ENCODE measurements at places on chromosomes 4 and X. TPM values are rescaled to one million over a fixed set of nuclear protein-coding genes. Genes with fewer than 3 reads are reported as not detected.

- no peak for DNase-seq
Measured at GRCh38 chr4:83852085-83852451, 316.2 kb downstream of the GPAT3 start.

DNA sequence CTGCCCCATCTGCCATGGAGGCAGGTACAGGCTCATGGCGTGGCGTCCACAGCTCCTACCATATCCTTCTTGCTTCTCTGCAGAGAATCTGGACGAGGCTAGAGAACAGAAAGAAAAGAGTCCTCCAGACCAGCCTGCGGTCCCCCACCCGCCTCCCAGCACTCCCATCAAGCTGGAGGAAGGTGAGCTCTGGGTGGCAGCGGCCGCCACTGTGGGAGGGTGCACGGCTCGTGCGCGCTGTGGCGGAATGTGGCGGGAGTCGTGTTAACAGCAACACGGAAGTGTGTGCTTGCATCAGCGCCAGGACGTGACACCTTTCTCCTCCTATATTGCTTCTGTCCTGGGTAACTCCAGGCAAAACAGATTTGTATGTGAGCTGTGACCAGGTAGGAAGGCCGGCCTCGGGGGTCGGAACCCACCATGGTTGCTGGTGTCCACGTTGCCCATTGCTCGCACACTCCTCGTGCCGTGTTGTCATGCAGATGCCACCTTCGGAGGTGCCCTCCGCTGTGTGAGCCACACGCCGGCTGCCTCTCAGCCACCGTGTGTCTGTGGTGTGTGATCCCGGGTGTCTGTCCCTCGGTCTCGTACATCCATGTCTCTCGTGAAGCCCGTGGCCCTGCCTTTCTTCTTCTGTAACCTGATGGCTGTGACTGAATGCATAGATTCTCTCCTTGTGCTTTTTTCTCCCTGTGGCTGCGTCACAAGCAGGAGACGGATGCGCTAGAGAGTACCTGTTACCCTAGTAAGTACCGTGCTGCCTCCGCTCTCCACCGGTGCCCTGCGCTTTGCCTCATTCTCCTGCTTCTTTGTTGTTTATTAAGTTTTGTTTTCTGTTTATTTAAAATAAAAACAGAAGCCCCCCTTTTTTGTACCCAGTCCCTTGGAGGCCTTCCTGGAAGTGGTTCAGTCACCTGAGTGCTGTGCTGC lies 37.0 kb downstream of the NOP14 start:
- DNase-seq = no peak

DNA sequence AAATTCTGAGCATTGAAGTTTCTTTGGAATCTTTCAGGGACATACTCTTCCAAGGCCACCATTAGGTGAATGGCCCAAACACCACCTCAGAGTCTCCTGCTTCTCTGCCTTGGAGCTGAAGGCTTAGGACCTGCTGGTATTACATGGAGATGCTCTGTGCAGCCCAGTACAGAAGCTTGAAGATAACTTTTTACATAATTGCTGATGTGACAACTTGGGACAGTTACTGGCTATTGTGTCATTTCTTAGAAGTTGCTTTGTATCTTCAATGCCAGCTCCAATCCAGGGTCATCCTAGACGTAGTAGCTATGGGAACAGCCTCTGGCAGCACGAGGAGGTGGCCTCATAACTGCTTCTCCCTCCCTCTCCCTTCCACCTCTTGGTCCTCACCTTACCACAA lies 60.5 kb downstream of the RTL5 start:
- no peak for DNase-seq

GRCh38 chr4:27088491-27088890 lies 227.8 kb downstream of the STIM2 start:
- DNase-seq = no peak

- peak; percentile 12 for DNase-seq
Measured at GRCh38 chrX:63350465-63350877, 661 bp downstream of the SPIN4 start.

DNA sequence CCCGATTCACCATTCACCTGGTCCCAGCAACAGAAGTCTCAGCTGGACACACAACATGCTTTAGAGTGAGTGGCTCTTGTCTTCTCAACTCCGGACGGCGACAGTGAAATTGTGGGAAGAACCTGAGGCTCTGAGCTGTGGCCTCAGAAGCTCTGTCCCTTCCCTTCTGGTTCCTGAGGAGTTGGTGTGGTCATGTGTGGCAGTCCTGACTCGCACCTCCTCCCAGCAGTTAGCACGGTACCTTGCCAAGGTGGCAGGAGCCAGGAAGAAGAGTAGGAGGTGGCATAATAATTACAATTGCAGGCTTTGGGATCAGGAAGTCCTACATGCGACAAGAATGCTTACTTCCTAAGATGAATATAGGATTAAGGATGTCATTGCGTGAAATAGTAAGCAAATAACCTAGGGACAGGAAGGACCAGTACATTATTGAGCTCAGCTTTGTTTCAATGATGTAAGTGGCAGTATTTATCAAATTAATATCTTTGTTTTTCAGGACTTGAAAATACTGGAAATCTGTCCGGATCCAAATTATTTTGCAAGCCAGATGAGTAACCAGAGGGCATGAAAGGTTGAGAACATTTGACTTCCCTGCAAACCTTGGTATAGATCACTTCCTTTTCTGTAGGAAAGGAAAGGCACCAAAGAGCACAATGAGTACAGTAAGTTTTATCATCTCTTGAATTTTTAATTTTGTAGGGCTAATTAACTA lies 21.1 kb downstream of the RNF4 start:
- DNase-seq = no peak

DNA sequence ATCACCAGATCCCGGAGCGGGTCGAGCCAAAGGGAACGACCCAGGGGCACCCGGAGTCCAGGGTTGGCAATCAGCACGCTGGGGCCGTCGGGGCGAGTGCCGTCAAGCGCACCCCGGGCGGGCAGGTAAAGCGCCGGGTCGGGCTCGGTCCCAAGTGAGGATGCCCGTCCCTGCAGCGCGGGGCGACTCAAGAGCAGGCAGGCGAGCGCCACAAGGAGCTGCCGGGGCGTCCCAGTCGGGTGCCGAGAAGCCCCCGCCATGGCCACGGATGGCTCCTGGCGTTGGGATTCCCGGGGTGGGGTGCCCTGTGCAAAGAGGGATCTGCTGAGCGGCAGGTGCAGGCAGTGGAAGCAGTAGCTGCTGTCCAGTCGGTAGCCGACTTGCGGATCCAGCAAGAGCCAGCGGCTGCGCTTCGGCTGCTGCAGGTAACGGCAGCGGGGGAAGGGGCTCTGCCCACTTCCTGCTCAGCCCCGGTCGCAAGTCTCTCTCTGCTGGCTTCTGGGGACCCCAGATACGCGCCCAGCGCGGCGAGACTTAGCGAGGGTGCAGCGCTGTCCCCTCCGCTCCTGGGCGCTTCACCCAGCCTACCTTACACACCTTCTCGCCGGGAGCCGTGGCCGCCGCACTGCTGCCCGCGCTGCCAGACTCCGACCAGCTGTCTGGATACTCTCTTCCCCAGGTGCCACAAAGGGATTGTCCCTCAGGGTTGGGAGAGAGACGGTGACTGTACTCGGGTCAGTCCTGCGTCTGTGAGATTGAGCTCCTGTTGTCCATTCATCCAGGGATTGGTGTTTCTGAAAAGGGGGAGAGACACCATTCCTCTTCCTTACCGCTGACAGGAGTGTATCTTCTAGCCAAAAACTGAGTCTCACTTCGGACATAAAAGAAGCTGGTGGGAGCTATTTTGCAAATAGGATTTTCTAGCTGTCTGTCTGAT lies at the start of gene FREM3:
Gene FREM3 (minus strand): TSS at position 260 of the 937 bp plus-strand sequence. CDS start 0 bp downstream, at position 260.
- no peak for DNase-seq

DNA sequence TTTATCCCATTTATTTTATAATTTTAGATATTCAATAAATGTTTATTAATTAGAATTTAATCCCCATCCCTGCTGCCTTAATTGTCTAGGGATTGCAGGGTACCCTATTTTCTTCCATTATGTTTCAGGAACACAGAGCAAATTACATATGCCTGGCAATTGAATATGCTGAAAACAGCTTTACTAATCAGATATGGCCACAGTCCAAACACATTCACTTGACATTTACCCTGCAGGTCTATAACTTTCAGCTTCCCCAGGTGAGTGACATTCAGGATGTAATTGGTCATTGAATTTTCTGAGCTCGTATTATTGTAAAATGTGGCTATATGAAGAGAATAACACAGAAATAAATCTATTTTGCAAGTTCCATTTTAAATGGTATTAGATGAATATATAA lies 218.7 kb upstream of the NDST4 start:
- DNase-seq = no peak

DNA sequence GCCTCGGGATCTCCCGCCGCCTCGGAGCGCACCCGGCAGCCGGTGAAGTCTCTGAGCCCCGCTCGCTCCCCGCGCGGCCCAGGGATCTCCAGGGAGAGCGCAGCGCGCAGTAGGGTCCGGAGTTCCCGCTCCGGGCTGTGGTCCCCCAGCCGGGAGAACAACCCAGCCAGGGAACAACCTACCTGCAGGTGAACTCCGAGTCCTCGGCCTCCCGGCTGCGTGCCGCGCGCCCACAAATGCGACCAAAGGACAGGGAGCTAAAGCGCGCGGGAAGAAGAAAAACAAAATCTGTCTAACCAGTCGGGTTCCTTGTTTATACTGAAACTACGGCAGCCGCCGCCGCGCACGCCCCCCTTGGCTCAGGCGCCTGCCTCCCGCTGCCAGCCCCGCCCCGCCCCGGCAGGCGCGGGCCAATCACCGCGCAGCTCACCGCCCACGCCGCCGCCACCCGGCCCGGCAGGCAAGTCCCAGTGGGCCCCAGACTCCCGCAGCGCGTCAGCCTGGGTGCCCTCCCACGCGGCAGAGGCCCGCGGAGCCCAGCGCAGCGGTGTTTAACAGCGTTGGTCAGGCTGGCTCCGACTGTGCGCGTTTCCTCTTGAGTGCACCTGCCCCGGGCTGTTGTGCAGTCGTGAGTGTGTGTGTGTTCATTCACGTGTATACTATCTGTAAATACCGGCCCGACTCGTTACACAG lies at the start of gene RASGEF1B:
Gene RASGEF1B (minus strand): TSS at position 320 of the 693 bp plus-strand sequence. CDS start 12,399 bp downstream, outside the sequence.
- DNase-seq = peak; percentile 88

DNA sequence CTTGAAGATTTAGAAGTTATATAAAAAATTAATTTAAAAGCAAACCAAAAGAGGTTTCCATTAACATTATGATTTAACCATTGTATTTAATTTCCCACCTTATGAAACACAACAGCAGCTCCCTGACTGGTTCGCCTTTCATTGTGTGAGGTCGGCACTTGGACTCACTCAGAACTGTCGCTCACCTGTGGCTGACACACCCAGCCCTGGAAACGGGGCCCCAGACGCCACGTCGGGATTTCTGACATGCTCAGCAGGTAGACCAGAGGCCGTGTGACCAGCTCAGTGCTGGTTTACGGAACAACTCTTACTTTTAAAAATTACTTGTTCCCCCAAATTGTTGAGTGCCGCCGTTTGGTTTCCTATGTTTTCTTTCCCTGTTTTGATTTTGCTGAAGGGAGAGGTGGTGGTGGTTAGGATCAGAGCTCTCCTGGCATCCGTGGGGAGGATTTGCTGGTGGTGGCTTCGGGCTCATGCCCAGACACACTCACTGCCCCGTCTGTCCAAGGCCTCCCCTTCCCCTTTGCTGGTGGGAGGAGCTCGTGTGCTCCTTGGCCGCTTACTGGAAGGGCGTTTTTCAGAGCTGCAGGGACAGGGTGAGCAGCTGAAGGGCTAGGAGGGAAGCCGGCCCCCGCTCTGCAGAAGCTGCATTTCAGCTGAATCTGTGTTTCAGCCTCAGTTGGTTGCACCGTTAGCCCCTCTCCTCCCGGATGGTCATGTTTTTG lies 59.2 kb downstream of the CPLX1 start:
- no peak for DNase-seq

DNA sequence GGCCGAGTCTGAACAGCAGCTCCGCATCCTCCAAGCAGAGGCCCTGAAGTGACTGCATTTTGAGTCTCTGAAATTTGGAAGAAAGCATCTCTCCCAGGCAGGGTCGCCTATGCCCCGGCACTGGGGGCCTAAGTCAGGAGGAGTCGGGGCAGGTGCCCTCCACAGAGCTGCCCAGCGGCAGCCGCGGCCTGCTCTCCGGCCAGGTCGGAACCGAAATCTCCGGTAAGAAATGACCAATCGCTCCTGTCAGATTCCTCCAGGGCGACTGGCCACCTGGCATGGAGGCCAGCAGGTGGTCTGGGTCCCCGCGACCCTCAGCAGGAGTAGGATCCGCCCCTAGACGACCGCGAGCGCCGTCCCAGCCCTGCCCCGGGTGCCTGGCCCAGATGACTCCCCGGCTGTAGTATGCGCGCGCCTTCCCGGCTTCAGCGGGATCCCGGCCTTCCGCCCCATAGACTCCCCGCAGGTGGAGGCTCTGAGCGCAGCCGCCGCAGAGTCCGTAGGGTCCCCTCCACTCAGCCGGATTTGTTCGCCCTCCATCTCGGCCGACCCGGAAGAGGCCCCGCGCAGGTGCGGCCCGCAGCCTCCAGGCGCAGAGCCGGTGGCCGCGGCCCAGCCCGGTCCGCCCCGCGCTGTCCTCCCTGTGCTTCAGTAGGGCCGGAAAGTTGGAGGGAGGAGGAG lies 1.5 kb downstream of the NKX1-1 start:
- DNase-seq = no peak

GRCh38 chrX:136034668-136035067 lies 49.4 kb downstream of the SLC9A6 start:
- no peak for DNase-seq

GRCh38 chrX:40199704-40200103 lies 101.9 kb upstream of the BCOR start:
- no peak for DNase-seq

DNA sequence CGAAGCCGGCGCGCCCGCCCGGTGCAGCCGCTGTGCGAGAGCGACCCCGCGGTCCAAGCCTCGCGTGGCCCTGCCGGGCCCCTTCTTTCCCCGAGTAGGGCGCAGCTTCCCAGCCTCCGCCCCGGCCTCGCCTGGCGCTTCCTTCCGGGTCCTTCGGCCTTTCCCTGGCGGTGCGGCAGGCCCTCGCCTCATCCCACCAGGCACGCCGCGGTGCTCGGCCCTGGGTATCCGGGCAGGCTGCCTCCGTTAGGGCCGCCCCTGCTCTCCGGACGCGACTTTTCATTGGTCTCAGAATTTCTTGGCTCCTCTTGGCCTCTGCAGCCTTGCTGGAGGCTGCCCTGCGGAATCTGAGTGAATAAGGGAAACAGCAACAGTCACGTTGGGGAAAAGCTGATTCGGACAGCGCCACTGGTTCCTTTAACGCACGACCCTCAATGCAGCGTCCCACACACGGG lies 429 bp downstream of the UVSSA start:
- peak; percentile 76 for DNase-seq

DNA sequence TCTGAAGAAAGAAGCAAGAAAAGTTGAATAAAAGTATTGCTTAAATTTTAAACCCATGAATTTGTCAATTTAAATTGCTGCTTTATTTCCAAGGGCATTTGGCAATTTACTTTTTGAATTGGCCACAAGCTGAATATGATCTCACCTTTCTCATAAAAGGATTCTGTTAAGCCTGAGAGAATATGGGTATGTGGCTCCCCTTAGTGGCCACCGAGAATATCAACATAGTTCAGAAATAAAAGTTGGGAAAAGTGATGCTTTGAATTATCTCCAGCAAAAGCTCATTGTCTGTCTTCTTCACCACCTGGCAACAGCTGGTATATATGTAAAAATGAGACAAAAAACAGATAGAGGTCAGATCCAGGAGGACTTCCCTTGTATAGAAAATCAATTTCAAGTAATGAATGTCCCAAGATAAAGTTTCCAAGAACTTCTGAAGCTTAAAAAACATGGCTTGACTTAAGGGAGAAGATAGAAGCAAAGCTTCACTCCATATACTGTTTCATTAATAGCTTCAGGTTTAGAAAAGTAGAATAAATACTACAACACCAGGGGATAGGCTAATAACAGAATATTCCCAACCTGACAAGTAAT lies 290.7 kb upstream of the FAM241A start:
- peak; percentile 4 for DNase-seq

GRCh38 chr4:184868623-184869022 lies 42.9 kb upstream of the ACSL1 start:
- no peak for DNase-seq

The UBA1 gene
- total RNA-seq = 123 TPM

The MAML3 gene
- total RNA-seq = 4.6 TPM

The TEX13C gene
- not detected for total RNA-seq

The HCCS gene
- 66.7 TPM for total RNA-seq

The IGSF1 gene
- total RNA-seq = 4.7 TPM

The GPM6B gene
- total RNA-seq = 3.9 TPM

Data from heart right ventricle (tissue), 16 donors.